Naive thymus-derived CD4-positive, alpha-beta T cell (primary cell): ENCODE measurements at places on chromosomes 5 and 9. TPM values are rescaled to one million over a fixed set of nuclear protein-coding genes. Genes with fewer than 3 reads are reported as not detected.

The MARVELD2 gene
- 0.94 TPM for total RNA-seq

The CRAT gene
- 15.6 TPM for total RNA-seq

The GLRA1 gene
- not detected in 2 replicates for total RNA-seq

The QRFP gene
- total RNA-seq, result not detected in 2 replicates

The AMBP gene
- total RNA-seq, result not detected

The SPOCK1 gene
- not detected for total RNA-seq

The RPL35 gene
- 1,415 and 1,422 TPM in 2 replicates for total RNA-seq

The PCDHA12 gene
- not detected for total RNA-seq

The PCDHB13 gene
- not detected for total RNA-seq

The CCL21 gene
- not detected in 2 replicates for total RNA-seq

The ARSI gene
- not detected in 2 replicates for total RNA-seq

The SLC34A1 gene
- 0.29 TPM for total RNA-seq

The OSTF1 gene
- 93.5 and 96.5 TPM in 2 replicates for total RNA-seq

The LEAP2 gene
- 9.9 TPM for total RNA-seq

The ZNF618 gene
- total RNA-seq, result 0.13 and 0.24 TPM in 2 replicates

The ZNF454 gene
- not detected for total RNA-seq

The NUTM2F gene
- total RNA-seq, result not detected in 2 replicates

The EIF4E1B gene
- total RNA-seq, result not detected

The ARHGEF28 gene
- not detected in 2 replicates for total RNA-seq

The SVEP1 gene
- not detected for total RNA-seq

The FOXI1 gene
- total RNA-seq, result 0.29 TPM

The CCIN gene
- not detected for total RNA-seq

The OLFML2A gene
- not detected for total RNA-seq

The SLC6A18 gene
- total RNA-seq, result not detected in 2 replicates

The BARX1 gene
- total RNA-seq, result not detected

The PTPN3 gene
- not detected for total RNA-seq

The SPARC gene
- 14.5 TPM for total RNA-seq

The ADAMTS13 gene
- 2.9 TPM for total RNA-seq

The MOB3B gene
- total RNA-seq, result 0.67 TPM

The FAM193B gene
- 275 TPM for total RNA-seq

The NLN gene
- total RNA-seq, result 3.5 TPM

The TAF11L12 gene
- total RNA-seq, result not detected

The IL17B gene
- total RNA-seq, result not detected

The FOXD4L3 gene
- 0.54 TPM for total RNA-seq

The LCN10 gene
- total RNA-seq, result 0.34 TPM

The ENG gene
- total RNA-seq, result 12.5 TPM

The GARIN3 gene
- not detected for total RNA-seq

The FOXD4L6 gene
- total RNA-seq, result not detected

The RASGRF2 gene
- total RNA-seq, result 54.3 TPM

The EPB41L4B gene
- total RNA-seq, result not detected

The HDHD3 gene
- total RNA-seq, result 26.4 TPM

The JAKMIP2 gene
- 2.6 TPM for total RNA-seq

The FGFR4 gene
- 1.3 and 1.5 TPM in 2 replicates for total RNA-seq

The SAXO1 gene
- total RNA-seq, result not detected in 2 replicates
